ENCODE measurements at places on chromosomes 2 and 18.
A peak's percentile ranks its signal among the peaks of the same experiment; 100 is the strongest.

DNA sequence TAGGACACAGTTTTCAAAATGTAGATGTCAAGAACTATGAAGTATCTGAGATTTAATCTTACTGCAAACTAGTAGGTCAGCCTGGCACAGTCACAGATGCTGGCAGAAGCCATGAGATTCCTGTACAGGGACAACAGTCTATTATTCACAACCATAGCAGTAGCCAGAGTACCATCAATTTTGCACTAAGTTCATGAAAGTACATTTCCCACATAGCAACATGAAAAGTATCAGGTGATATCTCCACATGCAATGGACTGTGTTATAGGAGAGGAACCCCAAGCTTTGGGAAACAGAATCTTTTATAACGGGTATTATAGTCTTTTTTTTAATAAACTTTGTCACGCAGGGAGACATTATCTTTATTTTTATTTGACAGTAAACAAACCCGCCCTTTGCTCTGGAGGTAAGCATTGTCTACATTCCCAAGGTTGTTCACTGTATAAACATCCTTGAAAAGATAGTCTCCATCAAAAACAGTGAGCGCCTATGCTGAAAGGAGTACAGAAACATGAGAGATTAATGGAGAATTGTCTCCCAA is 33.4 kb upstream of the DPP4 start:
- DNase-seq: no peak

- no peak for DNase-seq
Observed at GRCh38 chr2:240463866-240464481, 28.5 kb downstream of the GPC1 start.

DNA sequence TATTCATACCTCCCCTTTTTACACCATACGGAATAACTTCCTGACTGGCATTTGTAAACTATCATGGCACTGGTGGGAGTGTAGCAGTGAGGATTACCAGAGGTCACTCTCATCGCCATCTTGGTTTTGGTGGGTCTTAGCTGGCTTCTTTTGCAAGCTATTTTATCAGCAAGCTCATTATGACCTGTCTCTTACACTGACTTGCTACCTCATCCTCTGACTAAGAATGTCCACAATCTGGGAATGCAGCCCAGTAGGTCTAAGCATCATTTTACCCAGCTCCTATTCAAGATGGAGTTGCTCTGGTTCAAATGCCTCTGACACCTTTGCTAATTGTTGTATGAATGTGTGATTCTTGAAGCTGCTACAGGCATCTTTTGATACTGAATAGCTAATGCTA is 950.8 kb upstream of the SLC39A10 start:
- DNase-seq: no peak

DNA sequence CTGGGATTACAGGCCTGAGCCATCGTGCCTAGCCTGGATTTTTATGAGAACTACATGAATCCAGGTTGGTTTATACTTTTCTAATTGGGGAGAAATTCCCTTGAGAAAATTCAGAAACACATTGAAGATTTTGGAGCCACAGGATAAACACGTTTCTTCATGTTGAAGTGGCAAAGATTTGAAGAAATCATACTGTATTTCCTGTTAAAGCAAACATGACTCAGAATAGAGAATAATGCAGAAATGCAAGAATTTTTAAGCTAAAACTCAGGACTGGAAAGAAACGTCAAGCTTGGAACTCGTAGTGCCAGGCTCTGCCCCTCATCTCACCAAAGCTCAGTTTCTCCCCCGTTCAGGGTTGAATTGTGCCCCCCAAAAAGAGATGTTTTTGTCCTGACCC is 32.1 kb upstream of the TAF1B start:
- DNase-seq: no peak

- DNase-seq: no peak
Observed at GRCh38 chr2:6926071-6926732, 9.0 kb downstream of the RNF144A start.

- DNase-seq: no peak
Observed at GRCh38 chr18:2893676-2894075, 46.9 kb downstream of the EMILIN2 start.

GRCh38 chr2:148926981-148927401 is 52.0 kb downstream of the KIF5C start:
- no peak for DNase-seq

GRCh38 chr2:218003281-218003944 is 618 bp upstream of the TNS1 start:
- no peak for DNase-seq

GRCh38 chr2:12716032-12716281 is 779 bp upstream of the TRIB2 start:
- DNase-seq: peak; percentile 94

DNA sequence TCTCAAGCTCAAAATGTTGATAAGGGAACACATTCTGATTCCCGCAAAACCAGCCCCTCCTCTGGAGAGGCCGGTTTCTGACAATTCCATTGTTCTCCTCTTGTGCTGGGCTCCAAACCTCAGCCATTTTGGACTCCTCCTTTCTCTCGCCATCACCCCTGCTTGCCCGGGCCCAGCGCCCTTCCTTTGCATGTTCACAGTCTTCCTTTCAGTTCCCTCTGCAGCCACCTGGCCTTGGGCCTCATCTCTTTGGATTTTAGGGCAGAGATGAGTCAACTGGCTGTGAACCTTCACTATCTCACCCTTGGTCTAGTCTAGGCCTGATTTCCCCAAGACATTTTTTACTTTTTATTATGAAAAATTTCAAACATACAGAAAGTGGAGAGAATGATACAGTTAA is 155.9 kb upstream of the MAP3K20 start:
- no peak for DNase-seq

GRCh38 chr2:18132697-18133096 is 254.2 kb downstream of the KCNS3 start:
- no peak for DNase-seq

DNA sequence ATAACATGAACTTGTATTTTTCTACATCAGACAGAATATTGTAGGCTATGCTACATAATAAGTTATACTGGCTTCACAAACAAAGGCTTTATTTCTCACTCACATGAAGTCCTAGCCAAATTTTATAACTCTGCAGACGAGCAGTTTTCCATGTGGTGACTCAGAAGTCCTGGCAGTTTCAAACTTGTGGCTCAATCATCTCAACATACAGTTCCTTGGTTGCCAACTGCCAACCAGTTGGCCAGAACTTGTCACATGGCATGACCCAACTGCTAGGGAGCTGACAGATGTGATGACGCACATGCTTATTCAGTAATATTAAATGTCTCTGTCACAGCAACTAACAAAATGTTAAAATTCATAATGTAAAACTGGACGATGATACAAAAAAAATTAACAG is 63.8 kb upstream of the ZC3H15 start:
- no peak for DNase-seq

DNA sequence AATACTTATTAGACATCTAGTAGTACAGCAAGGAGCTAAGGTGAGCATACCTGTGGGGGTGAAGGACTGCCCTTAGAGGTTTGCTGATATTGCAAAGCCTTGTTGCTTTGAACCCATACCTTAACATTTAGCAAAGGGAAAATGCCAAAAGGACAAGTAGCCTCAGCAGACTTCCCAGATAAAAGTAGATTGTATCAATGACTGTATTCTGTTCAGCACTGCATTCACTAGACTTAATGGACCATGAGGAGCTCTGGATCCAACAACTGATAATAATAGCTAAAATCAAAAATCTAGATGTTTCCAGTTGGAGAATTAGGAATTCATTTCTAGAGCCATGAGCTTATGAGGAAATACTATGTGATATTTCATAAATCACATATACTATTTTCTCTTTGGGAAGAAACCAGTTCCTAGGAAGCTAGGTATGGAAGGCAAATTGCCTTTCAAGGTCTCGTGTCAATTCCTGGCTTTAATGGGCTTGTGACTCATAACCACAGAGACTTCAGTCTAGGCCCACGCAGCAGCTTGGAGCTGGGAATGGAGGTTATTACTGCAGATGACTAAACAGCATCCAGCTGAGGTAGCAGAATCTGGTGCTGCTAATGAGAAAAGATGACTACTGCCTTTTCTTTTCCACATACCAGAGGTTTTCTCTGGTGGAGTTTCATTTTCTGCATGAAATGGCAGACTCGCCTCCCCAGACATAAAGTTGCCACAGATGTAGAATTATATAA is 191.2 kb upstream of the NABP1 start:
- DNase-seq: no peak

- no peak for DNase-seq
Observed at GRCh38 chr2:226868331-226869162, 32.7 kb downstream of the RHBDD1 start.

Measured in NCI-H1417 (cell line).